ENCODE measurements at places on chromosomes 1 and 21.

DNA sequence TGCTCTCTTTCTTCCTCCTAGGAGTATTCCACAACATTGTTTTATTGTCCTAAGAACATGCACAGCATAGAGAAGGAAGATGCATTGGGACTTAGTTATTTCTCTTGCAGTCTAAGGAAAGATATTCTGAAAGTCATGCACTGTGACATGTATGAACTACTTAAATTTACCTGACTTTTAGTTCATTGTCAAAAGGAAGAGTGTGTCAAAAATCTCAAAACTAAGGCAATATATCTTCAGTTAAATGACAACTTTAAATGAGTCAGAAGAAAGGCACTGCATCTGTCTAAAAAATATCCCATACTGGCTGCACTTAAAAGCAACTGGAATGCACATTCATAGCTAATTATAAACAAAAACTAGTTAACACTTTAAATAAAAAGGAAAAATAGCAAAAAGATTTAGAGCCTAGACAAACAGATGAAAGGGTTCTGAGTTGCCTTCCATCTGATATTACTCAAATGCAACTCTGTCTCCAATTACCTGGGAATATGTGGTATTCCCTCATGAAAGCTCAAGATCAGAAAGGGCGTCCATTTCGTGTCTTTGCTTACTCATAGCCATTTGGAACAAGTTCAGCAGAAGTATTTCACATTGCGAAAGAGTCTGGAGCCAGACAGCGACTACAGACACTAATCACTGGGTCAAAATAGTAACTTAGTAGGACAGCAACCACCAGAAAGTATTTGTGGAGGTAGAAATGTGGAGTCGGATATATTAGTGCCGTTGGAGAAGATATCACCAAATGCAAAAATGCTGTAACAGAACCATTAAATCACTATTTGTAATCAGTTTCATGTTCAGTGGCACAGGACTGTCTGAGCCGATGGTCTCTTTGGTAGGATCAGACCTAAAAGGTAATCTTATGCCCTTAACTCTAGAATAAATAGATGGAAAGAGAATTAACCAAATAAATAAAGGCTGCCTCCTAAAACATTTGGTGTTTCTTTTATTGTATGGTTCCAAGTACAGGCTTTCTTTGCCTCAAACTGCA is 225.7 kb downstream of the GREM2 start:
- DNase-seq, result no peak

DNA sequence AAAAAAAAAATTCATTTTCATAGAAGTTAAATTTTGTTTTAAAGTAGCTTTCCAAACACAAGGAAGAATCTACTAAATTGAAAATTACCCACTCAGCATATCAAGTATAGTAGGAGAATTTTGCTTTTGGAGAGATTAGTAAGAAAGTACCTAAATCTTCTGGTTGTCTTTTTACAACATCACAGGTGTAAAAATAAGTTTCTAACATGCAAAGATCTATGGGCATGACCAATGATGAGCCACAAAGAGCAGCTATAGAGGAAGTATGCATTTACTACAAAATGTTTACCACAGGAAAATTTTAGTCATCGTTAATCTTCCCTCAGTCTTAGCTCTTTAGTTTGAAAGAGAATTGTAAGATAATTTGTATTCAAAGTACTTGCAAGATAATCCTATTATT is 28.1 kb downstream of the ANGPTL3 start:
- DNase-seq, result no peak

DNA sequence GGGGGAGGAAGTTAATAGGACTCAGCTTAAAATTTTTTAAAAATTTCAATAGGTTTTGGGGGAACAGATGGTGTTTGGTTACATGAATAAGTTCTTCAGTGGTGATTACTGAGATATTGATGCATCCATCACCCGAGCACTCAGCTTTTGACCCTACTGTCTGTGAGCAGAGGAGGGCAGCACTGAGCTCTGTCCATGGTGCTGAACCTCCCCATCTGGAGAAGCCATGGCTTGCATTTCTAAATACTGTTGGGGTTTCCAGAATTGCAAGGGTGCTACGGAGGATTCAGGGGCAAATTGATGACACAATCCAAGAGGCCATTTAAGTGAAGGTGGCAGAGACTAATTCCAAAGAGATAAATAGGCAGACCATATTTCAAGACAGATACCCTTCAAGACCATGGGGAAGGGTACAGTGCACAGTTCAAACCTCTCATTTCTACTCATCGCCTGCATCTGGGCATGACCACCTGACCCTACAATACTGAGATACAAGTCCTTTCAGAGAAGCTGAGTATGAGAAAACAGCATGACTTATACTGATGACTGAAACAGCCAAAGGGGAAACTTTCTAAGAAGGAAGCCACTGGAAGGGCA is 17.2 kb downstream of the SYT2 start:
- peak; percentile 19 for DNase-seq

DNA sequence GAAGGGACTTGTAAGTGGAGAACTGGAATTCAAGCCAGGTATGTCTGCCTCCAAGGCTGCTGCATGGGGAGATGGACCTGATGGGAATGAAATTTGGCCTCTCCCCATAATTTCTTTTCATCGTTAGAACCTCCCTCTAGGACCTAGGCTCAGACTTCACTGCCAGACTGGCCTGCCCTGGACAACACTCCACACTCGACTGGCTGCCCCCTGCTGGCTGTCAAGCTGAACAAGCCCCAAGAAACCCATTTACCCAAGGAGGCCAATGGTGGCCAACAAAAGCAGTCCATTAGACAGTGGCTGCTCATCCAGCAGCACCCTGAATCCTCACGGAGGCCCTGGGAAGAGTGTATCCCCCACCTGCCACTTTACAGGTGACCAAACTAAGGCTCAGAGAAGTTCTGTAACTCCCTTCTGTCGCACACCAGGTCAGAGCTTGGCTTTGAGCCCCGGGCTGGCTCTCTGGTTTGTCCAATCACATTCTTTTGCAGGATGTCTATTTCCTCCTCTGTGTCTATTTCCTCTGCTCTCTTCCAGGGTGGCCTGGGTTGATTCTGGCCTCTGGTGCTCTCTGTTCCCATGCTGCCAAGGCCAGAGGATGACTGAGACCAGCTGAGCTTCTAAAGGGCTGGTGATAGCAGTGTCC is 3.8 kb downstream of the RNF186 start:
- DNase-seq, result no peak

DNA sequence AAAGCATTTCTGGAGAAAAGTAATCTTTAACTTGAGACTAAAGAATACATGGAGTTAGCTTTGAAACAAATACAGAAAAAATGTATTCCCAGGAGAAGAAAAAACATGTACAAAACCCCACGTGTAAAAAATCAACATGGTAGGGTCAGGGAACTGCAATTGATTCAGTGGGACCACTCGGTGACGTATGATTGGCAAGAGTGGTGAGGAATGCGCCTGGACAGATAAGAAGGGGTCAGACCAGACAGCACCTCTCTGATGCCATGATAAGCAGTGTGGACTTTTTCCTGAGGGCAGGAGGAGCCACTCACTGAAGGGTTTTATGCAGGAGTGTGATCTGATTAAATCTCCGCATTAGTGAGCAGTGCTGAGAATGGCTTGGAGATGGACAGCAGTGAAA is 142.5 kb downstream of the DAB1 start:
- DNase-seq, result no peak

DNA sequence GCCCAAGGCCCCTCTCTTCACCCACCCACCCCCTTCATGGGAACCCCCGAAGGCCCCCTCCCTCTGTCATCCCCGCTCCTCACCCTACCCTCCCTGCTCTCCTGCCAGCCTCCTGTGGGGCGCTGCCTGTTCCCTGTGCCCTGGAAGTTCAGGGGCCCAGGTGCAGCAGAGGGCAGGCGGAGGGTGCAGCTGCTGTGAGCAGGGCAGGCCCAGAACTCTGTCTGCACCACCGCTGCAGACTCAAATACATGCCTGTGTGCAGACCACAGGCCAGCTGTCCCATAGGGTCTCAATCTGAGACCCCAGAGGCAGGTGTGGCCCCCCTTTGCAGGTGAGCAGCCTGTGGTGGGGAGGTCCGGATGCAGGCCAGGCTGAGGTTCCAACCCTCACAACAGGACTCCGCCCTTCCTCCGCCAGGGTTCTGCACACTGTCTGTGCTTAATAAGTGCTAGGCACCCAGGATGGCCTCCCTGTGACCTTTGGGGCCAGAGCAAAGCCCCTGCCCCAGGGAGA is 62.5 kb downstream of the WNT9A start:
- DNase-seq, result no peak
